NCI-H1694 treated with DMSO at 0.1 percent for 48 hours (cell line): ENCODE measurements at places on chromosomes 11 and 22.

DNA sequence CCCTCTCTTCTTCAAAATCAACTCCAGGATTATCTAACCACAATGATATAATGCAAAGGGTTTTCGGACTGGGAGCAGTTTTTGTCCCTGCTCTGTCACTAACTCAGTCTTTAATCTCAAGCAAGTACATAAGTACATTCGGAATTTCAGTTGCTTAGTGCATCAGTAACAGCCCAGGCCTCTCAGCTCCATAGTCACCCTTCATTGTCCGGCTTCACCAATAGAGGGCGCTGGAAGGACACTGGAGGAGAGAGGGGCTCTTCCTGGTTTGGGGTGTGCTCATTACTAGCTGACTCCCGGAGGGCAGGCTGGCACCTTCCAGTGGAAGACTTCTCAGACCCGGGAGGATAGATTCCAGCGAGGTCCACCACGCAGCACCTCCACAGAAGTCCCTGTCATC lies 90.4 kb upstream of the PDGFD start:
- DNase-seq = no peak

- no peak for DNase-seq
These were observed 114.9 kb downstream of the VPREB1 start for GRCh38 chr22:22359465-22359864.

DNA sequence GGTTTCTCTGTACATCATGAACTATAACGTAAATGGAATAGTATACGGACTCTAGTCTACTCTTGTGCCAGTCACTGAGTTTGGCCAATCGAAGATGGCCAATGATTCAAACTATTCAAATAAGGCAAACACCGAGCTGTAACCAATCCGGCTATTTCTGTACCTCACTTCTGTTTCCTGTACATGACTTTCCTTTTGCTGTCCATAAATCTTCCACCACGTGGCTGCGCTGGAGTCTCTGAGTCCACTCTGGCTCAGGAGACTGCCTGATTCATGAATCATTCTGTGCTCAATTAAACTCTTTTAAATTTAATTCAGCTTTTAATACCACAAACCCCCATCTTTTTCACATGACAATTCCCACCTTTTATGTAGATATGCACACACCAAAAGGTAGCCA lies 1.5 kb upstream of the JAML start:
- no peak for DNase-seq

DNA sequence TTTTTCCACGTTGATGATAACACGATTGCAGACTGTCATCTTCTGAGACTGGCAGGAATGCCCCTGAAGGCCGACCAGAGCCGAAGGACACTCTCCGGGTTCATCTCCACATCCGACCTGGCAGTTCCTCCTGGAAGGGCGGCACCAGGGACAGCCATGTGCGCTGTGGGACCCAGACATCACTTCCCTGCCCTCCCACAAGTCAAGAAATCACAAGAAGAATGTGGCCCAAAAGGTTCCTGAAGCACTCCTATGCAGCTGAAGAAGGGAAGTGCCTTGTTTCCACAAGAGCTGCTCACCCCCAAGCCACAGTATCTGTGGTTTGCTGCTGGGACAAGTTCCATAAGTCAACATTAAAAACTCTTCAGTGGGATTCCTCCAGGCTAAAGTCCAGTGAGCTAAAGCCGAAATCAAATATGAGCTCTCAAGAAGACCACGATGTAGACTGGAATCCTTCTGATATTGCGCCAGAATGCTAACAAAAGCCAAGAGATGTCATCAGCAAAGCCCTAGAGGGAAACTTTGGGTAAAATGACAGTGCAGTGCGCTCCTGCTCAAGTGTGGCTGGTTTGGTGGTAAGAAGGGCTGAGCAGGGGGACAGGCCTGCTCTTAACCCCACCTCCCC lies 21.2 kb downstream of the PACSIN2 start:
- DNase-seq = no peak

GRCh38 chr11:111421251-111421650 lies 42.2 kb upstream of the POU2AF1 start:
- DNase-seq = no peak

GRCh38 chr11:35780951-35781860 lies 118.6 kb downstream of the TRIM44 start:
- no peak for DNase-seq

DNA sequence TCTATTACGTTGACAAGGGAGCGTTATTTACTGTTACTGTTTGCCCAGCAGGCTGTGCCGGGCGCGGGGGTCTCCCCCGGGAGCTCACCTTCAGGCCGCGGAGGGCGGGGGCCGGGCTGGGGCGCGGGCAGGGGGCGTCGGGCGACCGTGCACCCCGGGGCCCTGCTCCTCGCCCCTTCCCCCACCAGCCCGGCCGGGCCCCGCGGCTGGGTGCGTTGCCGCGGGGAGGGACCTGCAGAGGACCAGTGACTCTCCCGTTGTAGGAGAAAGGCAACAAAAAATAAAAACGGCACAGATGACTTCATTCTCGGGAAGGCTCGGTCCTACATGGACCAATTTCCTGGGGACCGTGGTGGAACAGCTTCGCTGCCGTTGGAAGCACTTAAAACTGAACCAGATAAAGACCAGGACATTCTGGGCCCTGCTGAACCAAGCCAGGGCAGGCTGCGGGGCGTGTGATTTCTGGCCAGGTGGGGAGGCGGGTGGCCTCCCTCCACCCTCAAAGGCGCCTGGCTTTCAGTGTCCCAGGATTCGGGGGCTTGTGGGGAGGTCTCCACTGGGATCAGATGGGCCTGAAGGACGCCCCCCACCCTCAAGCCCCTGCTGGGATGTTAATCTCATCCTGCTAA lies 57.4 kb downstream of the IGLL1 start:
- DNase-seq = no peak

DNA sequence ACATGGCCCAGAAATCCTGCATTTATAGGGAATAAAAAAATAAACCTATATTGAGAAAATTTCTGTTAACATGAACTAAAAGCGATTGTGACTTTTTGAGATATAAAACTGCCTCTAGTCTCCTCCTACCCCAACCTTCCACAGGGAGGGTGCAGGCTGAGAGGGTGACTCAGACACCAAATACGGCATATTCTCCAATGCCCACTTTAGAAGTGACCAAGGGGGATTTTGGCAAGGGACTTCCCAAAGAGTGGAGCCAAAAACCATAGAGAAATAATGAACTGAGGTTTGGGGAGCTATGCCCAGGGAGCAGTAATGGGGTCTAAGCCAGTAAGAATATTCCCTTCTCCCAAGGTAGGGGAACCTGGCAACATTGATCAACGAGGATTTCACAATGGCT lies 124.9 kb upstream of the ZC3H12C start:
- DNase-seq = no peak

- no peak for DNase-seq
These were observed 283.8 kb downstream of the BRD1 start for GRCh38 chr22:49543876-49544275.

DNA sequence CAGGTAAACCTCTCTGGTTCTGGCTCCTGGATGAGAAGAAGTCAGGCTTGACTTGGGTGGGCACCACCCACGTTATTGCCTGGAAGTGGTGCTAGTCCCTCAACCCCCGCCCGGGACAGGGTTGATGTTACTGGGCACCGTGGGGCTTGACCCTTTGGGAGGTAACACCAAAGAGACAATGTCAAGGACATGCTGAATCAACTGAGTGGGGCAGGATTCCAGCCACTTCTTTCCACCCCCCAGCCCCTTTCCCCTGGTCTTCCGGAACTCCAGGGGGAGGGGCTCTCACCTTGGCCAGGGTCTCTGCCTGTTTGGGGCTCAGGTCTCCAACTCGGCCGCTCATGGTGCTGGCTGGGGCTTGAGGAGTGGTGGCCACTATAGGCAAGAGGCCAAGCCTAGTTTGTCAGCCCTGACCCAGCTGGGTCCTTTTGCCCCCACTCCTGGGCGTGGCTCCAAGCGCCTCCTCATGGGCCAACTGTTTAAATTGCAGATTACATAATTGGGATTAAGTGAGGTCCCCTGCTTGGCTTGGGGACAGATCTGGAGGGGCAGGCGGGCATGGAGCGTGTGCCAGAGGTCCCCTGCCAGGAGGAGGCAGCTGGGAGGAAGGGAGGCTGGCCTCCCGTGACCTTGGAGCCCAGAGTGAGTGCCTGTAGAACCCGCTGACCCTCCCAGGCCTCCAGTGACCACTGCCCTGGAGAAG lies at the start of gene SEC14L3:
Gene SEC14L3, minus strand, starts transcription at position 402 of the 703 bp plus-strand sequence. Its CDS starts 59 bp downstream, at position 343.
- no peak for DNase-seq

DNA sequence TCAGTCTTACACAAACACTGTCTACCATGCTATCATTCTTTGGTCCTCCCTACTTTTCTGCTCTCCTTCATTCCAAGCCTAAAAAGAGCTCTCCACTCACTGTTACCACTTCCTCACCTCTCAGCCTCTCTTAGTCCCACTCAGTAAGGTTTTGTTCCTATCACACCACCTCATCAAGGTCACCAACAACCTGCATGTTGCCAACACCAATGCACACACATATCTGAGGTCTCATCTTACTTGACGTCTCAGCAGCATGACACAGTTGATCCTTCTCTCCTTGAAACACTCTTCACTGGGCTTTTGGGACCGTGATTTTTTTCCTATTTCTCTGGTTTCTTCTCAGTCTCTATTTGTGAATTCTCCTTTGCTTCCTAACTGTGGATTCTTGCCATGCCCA lies 8.1 kb downstream of the PISD start:
- no peak for DNase-seq

DNA sequence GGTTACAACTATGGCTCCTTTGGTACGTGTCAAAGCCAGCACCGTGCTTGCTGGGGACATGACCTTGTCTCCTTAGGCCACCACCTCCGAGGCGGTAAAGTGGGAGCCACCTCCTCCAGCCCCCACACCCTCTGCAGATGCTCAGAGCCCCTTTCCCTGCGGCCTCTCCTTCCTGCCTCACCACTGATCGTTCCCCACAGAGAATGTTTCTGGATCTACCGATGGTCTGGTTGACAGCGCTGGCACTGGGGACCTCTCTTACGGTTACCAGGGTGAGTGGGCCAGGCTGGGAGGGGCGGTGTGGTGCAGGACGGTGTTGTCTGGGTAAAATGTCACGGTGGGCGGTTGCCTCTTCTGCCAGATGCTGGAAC lies 8.9 kb downstream of the SIDT2 start:
- no peak for DNase-seq

DNA sequence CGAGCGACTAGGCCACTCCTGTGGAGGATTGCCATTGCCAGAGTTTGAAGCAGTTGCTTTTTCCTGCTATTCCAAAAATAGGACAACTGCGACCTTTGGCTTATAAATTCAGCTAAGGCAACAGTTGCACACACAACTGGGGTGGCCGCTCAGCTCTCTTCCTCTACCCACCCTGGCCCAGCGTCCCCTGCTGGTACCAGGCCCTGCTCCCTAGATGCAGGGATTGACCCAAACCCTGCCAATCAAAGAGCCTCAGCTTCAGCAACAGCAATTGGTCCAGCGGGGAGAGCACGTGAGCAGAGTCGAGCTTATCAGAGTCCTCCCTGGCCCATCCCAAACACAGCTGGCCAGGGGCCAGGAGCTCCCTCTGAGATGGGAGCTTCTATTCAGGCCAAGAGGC lies 22.0 kb upstream of the CABP2 start:
- DNase-seq = no peak

- peak; percentile 15 for DNase-seq
These were observed 2.2 kb downstream of the RFPL2 start for GRCh38 chr22:32202539-32203180.

DNA sequence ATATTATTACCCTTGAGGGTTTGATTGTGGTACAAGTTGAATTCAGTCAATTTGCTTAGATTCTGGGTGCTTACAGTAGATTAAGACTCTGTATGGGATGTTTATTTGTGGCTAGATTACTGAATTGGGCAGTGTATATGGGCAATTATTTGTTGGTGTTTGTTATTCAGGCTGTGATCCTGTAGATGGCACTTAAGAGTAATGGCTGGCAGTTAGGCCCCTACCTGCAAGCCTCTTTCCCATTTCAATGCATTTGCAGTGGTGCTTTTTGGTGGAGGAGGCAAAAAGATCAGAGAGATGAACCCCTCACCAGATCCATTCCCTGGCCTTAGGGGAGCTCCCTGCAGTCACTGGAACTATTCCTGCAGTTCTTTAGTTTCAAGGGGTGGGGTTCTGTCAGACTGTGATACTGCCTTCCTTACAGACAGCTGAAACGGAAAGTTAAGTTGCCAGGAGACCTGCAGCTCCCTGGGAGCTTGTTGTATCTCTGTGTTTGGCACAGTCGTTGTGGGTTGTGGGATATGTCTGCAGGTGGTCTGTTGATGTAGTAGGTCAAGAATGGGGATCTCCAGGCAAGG lies 199.5 kb downstream of the AASDHPPT start:
- no peak for DNase-seq

- no peak for DNase-seq
These were observed 12.3 kb downstream of the STARD10 start for GRCh38 chr11:72781313-72782080.

DNA sequence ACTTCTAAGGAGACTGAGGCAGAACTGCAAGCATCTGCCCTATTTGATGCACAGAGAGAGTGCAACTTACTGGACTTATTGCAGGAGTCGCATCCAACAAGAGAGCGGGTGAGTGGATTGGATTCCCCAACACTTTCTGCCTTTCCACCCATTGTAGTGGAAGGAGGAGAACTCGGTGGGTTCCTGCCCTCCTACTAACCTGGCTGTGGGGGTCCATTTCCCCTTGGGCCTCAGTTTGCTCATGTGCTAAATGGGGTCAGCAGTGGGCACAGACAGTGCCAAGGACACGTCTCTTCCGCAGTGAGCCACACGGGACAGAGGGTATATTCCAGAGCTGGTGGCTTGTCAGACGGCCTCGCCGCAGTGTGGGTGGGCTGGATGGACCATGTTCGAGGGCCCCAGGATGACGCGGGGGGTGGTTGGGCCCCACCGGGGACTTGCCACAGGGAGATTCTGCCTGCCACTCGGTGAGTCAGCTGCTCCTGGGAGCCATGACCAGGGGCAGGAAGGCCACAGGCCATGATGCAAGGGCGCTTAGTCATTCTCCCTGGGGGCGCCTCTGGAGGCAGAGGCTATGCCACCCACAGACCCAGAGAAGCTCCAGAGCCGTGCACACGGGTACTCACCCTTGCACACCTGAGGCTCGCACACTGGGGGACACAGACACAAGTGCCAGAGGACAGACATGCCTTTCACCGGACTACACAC lies 8.2 kb downstream of the ALX4 start:
- DNase-seq = no peak

- peak; percentile 0 for DNase-seq
These were observed 1.7 kb upstream of the LRRC4C start for GRCh38 chr11:41461057-41461681.

GRCh38 chr11:64951529-64951928 lies 15.8 kb upstream of the GPHA2 start:
- DNase-seq = no peak

- DNase-seq = no peak
These were observed 15.5 kb downstream of the TSKU start for GRCh38 chr11:76798671-76799065.

DNA sequence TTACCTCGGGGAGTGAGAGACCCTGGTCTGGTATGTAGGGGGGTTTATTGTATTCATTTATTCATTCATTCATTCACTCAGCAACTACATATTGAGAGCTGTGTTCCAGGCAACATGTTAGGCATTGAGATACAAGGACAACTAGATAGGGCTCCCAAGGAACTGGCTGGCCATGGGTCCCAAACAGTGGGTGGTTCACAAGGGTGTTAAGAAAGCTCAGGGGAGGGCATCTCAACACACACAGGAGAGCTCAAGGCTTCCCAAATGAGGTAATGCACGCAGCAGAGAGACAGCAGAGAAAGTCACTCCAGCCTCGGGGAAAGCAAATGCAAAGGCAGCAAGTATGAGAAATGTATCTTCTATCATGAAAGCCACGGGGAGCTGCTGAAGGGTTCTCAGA lies 51.8 kb downstream of the BTG4 start:
- no peak for DNase-seq
